ENCODE measurements at places on chromosomes 5 and 9.
A peak's percentile ranks its signal among the peaks of the same experiment; 100 is the strongest.

- DNase-seq: peak; percentile 90
These were observed 69.1 kb downstream of the PPARGC1B start for GRCh38 chr5:149799119-149799623.

- no peak for DNase-seq
These were observed 34.4 kb upstream of the PIK3R1 start for GRCh38 chr5:68181039-68181599.

GRCh38 chr9:131954299-131954698 lies 125.4 kb downstream of the MED27 start:
- DNase-seq: peak; percentile 14

DNA sequence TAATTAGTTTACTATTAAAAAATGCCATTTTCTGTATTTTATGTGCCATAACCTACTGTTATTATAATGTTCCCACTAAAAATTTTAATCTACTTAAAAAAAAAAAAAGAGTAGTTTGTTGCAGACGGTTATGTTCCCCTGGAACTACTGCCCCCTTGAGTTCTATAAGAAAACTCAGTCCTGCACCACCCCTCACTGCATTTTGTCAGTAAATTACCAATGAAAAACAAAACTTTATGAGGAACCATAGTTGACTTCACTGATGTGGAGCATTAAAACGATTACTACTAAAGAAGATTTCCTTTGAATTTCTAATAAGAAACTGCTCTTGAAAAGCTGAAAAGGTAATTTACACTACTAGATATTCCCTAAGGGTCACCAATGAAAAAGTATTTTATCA lies 288.7 kb downstream of the FBXL17 start:
- DNase-seq: peak; percentile 70

GRCh38 chr9:110076894-110077725 lies 130.8 kb downstream of the C9orf152 start:
- peak; percentile 79 for DNase-seq
